8988T (cell line): ENCODE measurements at places on chromosomes 4 and X.

DNA sequence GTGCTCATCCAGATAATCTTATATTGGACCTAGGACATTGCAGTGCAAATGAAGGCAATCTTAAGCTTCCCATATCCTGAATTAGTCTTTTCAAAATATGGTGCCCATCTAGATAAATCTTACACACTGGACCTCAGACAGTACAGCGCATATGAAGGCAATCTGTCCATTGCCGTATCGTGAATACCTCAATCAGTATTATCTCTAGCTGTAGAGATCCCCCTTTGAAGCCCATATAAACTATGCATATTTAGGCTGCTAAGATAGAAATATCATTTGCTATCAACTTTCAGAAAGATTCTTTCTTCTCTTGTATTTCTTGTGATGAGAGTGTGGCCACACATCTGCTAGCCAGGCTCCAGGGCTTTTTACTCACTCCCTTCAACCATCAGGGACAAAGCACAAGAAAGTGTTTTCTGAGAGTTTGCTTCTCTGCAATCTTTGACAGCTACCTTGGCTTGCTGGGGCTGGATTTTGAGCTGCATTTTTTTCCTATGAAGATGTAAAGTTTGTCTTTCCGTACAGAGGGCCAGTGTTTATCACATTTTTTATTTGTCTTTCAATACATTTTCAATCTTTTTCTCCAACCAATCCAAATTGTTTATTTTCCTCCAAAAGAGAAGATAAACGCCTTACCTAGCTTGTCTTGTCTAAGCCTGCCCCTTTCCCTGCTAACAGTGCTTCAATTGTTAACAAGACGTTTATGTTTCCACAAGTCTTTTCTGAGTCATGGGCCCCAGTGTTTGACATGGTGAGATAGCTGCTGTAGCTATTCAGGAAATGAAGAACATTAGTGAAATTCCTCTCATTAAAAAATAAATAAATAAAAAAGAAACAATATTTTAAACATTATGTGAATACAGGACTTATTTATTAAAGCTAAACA lies 57.6 kb upstream of the FAT1 start:
- no peak for DNase-seq

- no peak for DNase-seq
Measured at GRCh38 chr4:41221850-41222645, 7.7 kb upstream of the APBB2 start.

GRCh38 chr4:104589264-104589868 lies 94.7 kb upstream of the CXXC4 start:
- no peak for DNase-seq

DNA sequence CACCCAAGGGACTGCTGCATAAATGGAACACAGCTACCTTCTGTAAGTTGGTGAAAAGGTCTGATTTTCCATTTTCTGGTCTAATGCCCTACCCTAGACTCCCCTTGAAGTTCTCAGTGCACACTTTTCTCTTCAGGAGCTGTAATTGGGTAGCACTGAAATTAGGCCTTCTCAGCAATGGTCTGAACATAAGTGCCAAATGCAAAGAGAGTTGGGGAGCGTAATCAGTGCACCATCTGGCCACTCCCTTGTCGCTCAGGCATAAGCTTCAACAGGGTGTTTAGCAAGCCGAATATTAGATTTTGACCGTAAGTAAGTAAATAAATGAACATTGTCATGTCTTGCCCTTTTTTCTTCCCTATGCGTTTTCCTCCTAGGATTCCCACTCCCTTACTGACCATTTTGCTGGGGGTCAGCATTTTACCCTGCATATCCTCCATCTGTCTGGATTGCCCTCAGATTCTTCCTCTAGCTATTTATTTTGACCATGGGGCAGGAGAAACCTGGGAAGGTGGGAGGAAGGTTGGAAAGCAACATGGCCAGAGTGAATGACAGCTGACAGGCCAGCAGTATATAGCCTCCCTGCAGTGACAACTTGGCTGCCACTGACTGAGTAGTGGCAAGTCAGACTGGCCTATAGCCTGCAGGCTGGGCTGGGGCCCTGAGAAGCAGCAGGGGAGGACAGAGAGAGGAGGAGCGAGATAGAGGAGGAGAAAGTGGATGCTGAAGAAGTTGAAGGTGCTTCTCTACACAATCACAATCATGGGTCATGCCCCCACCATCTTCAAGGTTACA lies 2.7 kb downstream of the NHSL2 start:
- DNase-seq, result no peak

GRCh38 chrX:148229801-148230303 lies 248.7 kb downstream of the FMR1NB start:
- no peak for DNase-seq

DNA sequence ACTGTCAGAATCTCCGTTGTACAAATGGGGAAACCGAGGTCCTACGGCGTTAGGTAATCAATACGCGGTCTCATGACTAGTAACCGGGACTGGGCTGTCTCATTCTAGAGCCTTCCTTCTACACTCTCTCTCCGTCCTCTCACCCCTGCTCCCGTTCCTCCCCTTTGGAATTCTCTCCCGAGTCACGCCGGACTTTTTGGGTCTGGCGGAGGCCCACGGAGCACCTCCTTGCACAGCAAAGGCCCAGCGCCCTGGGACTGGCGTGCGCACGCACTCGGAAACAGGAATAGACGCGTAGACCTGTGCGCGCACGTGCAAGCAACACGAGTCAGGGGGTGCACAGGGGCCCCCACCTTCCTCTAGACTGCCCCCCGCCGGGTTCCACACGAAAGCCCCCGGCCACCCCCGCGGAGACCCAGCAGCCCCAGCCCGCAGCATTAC lies 361 bp downstream of the QDPR start:
- DNase-seq, result no peak

GRCh38 chrX:34332334-34332733 lies 200.2 kb upstream of the FAM47A start:
- DNase-seq, result no peak

DNA sequence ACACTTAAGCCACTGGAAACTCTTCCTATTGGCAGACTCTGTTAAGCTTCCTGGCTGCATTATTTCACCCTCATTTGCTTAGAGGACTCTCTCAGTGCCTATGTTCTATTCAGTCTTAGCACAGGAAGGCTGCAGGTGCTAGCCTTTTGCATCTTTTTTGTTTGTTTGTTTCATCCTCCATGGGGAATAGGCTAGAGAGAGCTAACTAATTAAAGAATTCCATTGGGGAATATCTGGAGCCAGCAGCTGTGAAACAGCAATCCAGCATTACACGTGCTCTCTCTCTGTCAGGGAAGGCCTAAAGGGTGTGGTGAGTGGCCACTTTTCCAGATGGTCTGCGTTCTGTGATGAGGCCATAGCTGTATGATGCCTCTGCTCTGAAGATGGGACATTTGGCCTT lies 633.6 kb downstream of the SPRY1 start:
- no peak for DNase-seq

DNA sequence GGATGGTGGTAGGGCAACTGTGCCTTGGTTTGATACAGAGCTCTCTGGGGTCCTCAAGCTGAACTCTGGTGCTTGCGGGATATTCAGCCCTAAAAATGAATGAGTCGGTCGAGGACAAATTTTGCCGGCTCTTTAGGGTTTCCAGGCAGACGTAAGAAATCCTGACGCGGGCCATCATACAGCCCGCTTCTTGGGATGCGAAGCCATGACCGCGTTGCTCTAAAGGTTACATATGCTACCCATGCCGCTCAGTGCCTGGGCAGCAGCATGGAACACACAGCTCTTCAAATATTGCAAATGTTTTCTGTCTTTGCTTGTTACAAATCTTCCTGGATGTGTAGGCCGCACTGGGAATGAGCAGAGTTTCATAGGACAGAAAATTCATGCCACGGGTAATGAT lies 55.6 kb downstream of the NBDY start:
- no peak for DNase-seq

GRCh38 chr4:87465739-87466366 lies 43.5 kb downstream of the NUDT9 start:
- no peak for DNase-seq
